Activated B cell treated with CpG ODN at 0.5 μM for 24 hours (primary cell): ENCODE measurements at places on chromosomes 6 and 20. TPM values are rescaled to one million over a fixed set of nuclear protein-coding genes. Genes with fewer than 3 reads are reported as not detected.

The HMGCLL1 gene
- not detected in 2 replicates for total RNA-seq

The RAB44 gene
- total RNA-seq: 0.20 TPM in 1 of 2 replicates, not detected in the other

The POM121L2 gene
- total RNA-seq: not detected in 2 replicates

DNA sequence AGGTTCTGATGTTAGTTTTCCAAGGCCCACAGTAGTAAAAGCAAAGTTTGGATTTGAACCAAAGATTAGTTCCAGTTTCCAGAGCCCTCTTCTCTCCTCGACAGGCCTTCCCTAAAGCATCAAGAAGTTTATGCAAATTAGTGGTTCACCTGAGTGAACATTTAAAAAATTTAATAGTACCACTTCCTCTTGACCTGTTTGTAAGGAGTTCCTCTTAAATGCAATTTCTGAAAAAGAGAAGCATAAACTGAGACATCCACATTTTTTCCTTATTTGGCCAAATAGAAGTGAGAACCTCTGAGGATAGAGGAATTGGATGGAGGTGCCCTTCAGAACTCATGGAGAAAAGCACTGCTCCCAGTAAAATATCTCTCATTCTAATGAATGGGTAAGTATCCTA lies 1.2 kb upstream of the DSE start:
- DNase-seq: no peak

The LPA gene
- total RNA-seq: not detected in 2 replicates

DNA sequence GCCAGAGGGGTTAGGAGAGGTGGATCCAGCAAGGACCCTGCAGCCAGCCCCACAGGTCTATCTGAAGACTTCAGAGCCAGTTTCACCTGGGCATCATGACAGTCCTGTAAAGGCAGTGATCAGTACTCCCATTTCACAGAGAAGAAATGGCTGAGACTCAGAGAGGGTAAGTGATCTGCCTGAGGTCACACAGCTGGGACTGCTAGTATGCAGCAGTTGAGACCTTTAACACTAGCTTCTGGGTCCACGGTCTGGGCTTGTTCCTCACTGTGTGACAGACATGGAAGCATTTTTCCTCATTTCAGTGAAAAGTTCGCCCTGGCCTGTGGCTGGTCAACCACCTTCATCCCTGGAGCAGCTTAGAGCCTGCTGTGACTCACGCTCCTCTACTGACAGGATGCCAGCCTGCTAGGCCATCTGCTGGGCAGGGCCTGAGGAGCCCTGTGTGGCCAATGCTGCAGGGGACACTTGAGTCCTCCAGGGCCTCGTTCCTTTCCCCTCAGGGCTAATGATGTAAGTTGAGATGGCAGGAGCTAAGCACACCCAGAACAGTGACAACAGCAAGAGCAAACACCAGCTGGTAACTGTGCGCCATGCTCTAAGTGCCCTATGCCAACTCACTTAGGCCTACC lies 192.0 kb downstream of the LRFN2 start:
- DNase-seq: no peak

The KCNQ5 gene
- 10.1 and 12.0 TPM in 2 replicates for total RNA-seq

- DNase-seq: no peak
Measured at GRCh38 chr6:70520575-70520974, 46.2 kb upstream of the SDHAF4 start.

GRCh38 chr6:128005009-128005408 lies 104.2 kb upstream of the THEMIS start:
- DNase-seq: no peak

The C20orf141 gene
- not detected in 2 replicates for total RNA-seq

The SLC17A3 gene
- not detected in 2 replicates for total RNA-seq

GRCh38 chr6:121499666-121500065 lies 64.2 kb downstream of the GJA1 start:
- no peak for DNase-seq

The GMPR gene
- total RNA-seq: 0.47 and 0.98 TPM in 2 replicates

The FAM217A gene
- total RNA-seq: not detected in 2 replicates

DNA sequence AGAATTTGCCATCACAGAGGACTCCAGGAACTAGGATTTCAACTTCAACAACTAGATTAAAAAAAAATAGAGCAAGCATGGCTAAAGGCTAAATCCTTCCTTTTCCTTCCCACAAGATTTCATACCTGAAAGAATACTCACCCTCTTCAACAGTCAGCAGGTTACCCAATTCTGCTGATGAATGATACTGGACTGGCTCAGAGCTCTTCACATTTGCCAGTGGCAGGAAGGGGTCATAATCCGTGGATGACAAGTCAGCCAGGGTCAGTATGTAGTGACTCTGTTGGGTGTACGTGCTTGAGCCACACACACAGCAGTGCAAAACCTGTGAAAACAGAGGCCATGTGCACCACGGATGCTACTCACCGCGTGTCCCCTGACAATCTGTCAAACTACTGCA lies 152.9 kb downstream of the INSM1 start:
- DNase-seq: no peak

GRCh38 chr20:49681850-49682216 lies 31.8 kb downstream of the B4GALT5 start:
- DNase-seq: no peak

- no peak for DNase-seq
Measured at GRCh38 chr6:143196525-143197225, 136.0 kb downstream of the AIG1 start.

DNA sequence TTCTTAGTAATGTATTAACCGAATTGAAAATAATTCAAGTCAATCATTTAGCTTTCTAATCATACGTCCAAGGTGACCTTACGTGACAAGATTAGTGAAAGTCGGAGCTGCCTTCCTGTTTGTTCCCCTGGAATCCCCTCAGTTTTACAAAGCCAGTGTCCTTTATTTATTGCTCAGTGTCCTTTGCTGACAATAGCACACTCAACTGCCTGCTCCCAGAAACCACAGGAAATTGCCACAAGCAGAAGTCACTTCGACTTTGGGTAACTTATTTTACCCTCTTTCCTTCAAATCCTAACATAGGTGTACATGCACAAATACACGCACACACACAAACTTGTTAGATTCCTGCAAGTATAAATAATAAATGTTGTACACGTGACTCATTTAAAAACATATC lies 1167.7 kb upstream of the ADGRB3 start:
- no peak for DNase-seq

GRCh38 chr6:76835293-76835692 lies 628.0 kb downstream of the HTR1B start:
- no peak for DNase-seq

The TLDC2 gene
- total RNA-seq: not detected in 2 replicates

The SAMHD1 gene
- 15.1 and 16.4 TPM in 2 replicates for total RNA-seq

DNA sequence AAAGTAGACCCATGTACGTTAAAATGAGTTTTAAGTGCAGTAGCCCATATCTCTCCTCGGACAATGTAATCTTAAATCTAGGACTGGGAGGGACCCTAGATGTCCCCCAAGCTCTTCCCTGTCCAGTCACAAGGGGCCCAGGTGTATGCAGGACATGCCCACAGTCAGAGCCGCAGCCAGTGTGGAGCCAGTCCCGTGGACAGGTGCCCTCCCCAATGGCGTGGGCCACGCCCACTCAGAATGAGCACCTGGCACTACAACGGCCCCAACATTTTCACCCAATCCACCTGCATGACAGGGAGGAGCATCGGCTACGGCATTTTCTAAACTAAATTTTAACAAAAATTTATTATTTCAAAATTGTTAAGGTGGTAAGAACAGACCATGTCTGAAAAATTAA lies 53.2 kb downstream of the WDR27 start:
- DNase-seq: no peak

- DNase-seq: no peak
Measured at GRCh38 chr6:4404415-4404814, 269.0 kb upstream of the ECI2 start.

DNA sequence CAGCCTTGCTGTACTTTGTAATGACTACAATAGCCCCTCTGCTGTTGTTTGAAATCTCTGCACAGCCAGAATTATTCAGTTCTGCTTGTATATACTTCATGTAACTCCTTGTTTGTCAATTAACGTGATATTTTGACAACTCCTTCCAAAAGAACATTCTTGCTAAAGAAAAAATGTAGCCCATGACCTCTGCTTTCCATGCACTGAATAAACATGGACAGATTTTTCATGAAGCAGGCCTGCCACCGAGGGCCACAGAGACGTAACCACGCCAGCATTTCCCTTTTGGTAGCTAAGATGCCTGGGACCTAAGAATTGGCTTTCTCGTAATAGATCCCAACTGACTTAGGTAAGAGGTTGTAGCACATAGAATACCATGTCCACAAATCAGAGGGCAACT lies 135.9 kb downstream of the MYLK4 start:
- DNase-seq: no peak

The HLA-DRA gene
- total RNA-seq: 2,835 and 3,035 TPM in 2 replicates

- DNase-seq: no peak
Measured at GRCh38 chr6:63502156-63502555, 70.1 kb upstream of the LOC128125822 start.

DNA sequence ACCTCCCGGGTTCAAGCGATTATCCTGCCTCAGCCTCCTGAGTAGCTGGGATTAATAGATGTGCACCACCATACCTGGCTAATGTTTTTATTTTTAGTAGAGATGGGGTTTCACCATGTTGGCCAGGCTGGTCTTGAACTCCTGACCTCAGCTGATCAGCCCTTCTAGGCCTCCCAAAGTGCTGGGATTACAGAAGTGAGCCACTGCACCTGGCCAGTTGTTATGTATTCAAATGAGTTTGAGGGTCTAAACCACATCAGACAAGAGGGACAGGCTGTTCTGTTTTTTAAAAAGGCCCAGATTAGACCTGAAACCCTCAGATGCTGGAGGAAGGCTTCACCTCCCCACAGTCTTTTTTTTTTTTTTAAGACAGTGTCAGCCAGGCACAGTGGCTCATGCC lies 4.1 kb upstream of the SPAG4 start:
- DNase-seq: no peak

The OR2J3 gene
- total RNA-seq: not detected in 2 replicates

The SCRT2 gene
- not detected in 2 replicates for total RNA-seq

The FAM209B gene
- total RNA-seq: 1.4 and 1.5 TPM in 2 replicates

DNA sequence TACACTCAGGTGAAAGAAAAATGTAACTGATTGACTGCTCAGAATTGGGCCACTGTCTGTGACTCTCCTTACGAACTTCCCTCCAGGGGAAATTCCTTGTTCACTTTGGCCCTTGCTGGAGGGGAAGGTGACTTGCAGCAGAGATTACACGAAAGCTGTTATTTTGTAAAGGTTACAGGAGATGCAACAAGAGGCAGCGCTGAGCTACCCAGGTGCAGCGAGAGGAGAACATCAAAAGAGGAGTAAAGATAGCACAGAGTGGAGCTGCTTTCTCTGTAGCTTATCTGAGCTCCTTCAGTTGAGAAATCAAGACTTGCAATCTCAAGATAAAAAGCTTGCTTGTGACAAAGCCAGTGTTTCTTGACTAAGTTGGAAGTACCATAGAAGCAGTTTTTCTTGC lies 144.6 kb downstream of the ARHGAP18 start:
- no peak for DNase-seq

GRCh38 chr6:23964865-23965264 lies 161.2 kb upstream of the NRSN1 start:
- DNase-seq: no peak

The OR11A1 gene
- not detected in 2 replicates for total RNA-seq

GRCh38 chr6:158565482-158566040 lies 5.7 kb downstream of the TMEM181 start:
- no peak for DNase-seq

- no peak for DNase-seq
Measured at GRCh38 chr6:30837870-30838269, 46.4 kb upstream of the DDR1 start.

The BPIFB1 gene
- not detected in 2 replicates for total RNA-seq

The SLC26A8 gene
- total RNA-seq: not detected in 2 replicates

DNA sequence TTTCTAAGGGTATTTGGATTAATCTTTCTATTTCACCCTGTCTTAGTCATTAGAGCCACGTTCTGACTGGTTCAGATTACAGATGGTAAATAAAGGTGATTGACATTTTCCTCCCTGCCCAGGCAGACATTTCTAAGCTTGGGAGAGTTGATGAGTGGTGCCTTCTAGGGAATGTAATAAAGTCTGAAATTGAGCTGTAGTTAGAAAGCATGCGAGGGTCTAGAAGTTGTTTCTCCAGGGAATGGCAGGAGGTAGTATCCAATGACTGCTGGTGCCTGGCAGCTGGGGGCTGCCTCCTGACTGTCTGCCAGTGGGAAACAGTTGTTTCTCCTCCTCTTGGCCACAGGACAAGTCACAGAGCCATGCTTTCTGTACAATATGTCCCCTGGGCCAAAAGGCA lies 14.6 kb downstream of the EDN3 start:
- DNase-seq: no peak

DNA sequence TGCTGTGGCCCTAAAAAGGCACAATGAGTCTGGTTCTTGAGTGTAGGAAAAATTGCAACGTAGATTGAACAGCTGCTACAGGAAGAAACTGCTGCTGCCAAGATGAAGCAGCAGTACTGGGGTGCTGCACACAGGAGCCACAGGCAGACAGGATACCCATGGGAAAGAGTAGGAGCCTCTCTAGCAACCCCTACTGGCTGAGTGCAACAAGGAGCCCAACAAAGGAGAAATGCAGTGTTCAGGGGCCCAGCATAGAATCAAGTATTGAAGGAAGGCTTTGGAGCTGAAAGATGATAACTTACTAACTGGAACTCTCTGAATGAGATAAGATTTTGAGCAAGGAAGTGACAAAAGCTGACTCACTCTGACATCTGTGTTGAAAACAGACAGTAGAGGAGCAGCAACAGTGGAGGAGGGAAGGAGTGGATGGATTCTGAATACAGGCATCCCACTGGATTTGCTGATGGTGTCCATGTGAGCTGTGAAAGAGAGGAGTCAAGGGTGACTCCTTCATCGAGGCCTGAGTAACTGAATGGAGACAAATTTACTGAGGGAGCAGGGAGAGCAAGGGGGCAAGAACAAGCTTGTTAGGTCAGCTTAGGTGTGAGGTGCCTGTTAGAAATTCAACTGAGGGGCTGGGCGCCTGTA lies 534.7 kb upstream of the JARID2 start:
- DNase-seq: no peak

GRCh38 chr6:44327760-44328159 lies 14.6 kb upstream of the AARS2 start:
- no peak for DNase-seq

DNA sequence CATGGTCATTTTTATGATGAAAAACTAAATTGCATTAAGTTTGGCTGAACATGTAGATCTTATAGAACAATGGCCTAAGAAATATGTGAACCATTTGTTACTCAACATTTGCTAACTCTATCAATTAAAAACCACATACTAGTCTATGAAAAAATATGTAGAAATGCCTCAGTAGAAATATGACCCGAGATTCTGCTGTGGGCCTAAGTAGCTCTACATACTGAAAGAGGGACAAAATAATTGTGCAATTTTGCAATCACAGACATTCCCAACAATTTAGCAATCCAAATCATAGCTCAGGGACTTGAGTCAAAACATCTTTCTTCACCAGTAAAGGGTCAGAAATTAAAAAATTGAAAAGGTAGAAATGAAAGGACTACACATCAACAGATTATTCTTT lies 619.0 kb downstream of the FRK start:
- DNase-seq: no peak
